ENCODE measurements at places on chromosomes 5 and 9. TPM values are rescaled to one million over a fixed set of nuclear protein-coding genes. Genes with fewer than 3 reads are reported as not detected.

- no peak for DNase-seq
Observed at GRCh38 chr9:7785813-7786212, 13.8 kb downstream of the DMAC1 start.

Gene PCSK1
- total RNA-seq = 0.09 TPM

Gene FOXD4L6
- not detected for total RNA-seq

Gene MSMP
- not detected for total RNA-seq

GRCh38 chr5:112869948-112870347, 8.9 kb downstream of the SRP19 start:
- no peak for DNase-seq

GRCh38 chr9:21681641-21682040, 120.8 kb upstream of the MTAP start:
- no peak for DNase-seq

Gene ANXA2R
- total RNA-seq = 1.5 TPM

Gene RCL1
- 7.2 TPM for total RNA-seq

- no peak for DNase-seq
Observed at GRCh38 chr5:133840168-133840567, 128.3 kb downstream of the C5orf15 start.

Gene ELAVL2
- total RNA-seq = not detected

- no peak for DNase-seq
Observed at GRCh38 chr9:134752471-134753168, 111.0 kb downstream of the COL5A1 start.

GRCh38 chr9:70442328-70442848, 27.9 kb upstream of the KLF9 start:
- DNase-seq = no peak

- DNase-seq = no peak
Observed at GRCh38 chr9:93954434-93955061, 607 bp downstream of the BARX1 start.

Gene WDR38
- not detected for total RNA-seq

- no peak for DNase-seq
Observed at GRCh38 chr5:173301695-173302545, 26.3 kb downstream of the STC2 start.

GRCh38 chr5:29516224-29516623, 1677.3 kb upstream of the CDH6 start:
- no peak for DNase-seq

DNA sequence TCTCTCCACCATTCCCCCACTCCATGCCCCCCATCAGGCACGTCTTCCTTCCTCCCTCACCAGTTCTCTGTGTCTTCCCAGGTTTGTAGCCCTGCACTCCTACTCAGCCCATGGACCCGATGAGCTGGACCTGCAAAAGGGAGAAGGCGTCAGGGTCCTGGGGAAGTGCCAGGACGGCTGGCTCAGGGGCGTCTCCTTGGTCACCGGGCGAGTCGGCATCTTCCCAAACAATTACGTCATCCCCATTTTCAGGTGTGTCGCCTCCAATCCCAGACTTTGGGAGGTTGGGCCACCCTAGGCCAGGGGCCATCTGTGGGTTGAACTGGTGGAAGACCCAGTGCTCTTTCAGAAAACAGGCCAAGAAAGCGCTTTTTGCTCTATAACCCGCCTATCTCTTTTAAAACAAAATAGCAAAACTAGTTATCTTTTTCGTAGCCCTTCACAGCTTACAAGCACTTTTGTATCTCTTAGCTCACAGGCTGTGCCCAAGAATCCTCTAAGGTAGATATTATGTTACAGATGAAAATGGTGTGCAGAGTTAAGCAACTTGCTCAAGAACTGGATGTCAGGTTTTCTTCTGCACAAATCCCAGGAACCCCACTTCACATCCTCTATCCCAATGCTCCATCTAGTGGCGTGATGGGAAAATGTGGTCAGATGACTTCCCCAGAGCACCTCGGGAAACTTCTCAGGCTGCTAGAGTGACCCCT, 56.2 kb downstream of the PLAC8L1 start:
- peak; percentile 27 for DNase-seq

- DNase-seq = peak; percentile 91
Observed at GRCh38 chr9:35489313-35490154, at the start of gene RUSC2. TSS of gene RUSC2 (plus strand) at chr9:35490111. CDS start at chr9:35546522, 56,411 bp downstream.

GRCh38 chr5:131328536-131329285, 64.9 kb downstream of the CDC42SE2 start:
- no peak for DNase-seq

DNA sequence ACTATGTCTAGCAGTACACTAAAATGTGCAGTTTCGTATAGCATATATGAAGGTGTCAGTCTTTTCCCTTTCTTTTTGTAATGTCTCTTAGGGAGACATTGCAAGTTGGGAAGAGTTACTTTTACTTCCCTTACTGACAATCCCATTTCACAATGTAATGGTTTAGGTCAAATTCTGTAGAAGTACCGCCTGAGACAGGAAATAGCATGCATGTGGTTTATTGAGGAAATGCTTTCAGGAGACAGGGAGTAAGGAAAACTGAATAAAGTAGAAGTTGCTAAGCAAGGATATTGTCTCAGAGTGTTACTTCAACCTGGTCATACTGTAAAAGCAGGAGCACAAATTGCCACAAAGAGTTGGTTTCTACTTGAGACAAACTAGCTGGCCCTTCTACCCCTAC, 32.1 kb upstream of the MSANTD3 start:
- no peak for DNase-seq

GRCh38 chr5:94080390-94080789, 339.0 kb upstream of the POU5F2 start:
- no peak for DNase-seq

GRCh38 chr5:145830594-145830993, 4.5 kb downstream of the PRELID2 start:
- no peak for DNase-seq

Gene SOHLH1
- not detected for total RNA-seq

- DNase-seq = no peak
Observed at GRCh38 chr5:3564116-3564515, 31.5 kb upstream of the IRX1 start.

Gene SPATA31D1
- not detected for total RNA-seq

GRCh38 chr5:128538000-128538249, at the start of gene FBN2:
TSS of gene FBN2 (minus strand) at chr5:128538245. CDS start at chr5:128537603, 642 bp downstream.
- no peak for DNase-seq

GRCh38 chr9:6805532-6805931, 47.8 kb downstream of the KDM4C start:
- peak; percentile 44 for DNase-seq

GRCh38 chr5:146761811-146762210, 116.7 kb downstream of the PPP2R2B start:
- no peak for DNase-seq

GRCh38 chr9:89952401-89952800, 347.6 kb downstream of the GADD45G start:
- no peak for DNase-seq

DNA sequence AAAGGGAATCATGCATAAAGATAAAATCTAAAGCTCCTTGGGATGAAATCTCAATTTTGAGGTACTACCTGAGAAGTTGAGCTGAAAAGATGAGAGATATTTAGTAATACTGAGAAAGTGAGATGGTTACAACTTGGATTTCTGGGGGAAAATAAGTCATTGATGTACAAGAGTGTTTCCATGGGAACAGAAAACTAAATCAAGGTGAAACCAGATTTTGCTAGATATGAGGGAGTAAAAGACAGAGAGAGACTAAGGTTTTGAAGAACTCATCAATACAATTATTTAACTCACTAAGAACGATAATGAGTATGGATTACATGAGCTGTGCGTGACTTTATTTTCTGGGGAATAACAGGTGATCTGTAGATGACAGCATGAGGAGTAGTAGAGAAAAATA, 10.2 kb upstream of the ST8SIA4 start:
- DNase-seq = no peak

GRCh38 chr5:61783481-61783880, 451.4 kb downstream of the ZSWIM6 start:
- no peak for DNase-seq

DNA sequence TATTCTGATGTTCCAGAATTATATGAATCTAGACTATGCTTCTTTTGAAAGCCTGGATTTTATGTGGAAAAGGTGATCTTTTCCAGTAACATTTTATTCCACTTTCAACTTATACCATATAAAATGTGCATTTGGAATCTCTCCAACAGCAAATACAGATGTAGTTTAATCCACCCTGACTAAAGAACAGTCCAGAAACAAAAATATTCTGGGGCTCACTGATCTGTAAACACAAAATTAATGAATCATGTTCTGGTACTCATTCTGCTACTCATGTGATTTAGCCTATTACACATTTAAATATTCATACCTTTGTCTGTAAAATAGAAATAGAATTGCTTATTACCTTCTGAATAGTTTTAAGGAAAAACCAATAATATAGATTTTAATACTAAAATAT, 125.8 kb downstream of the ARRDC3 start:
- DNase-seq = no peak

Gene EQTN
- not detected for total RNA-seq

Gene CKMT2
- total RNA-seq = 2,095 TPM

- no peak for DNase-seq
Observed at GRCh38 chr5:32346869-32347268, 34.1 kb upstream of the MTMR12 start.

Gene HK3
- 2.4 TPM for total RNA-seq

Gene PRXL2C
- 19.9 TPM for total RNA-seq

- DNase-seq = no peak
Observed at GRCh38 chr5:524973-525761, 918 bp upstream of the SLC9A3 start.

GRCh38 chr9:100580257-100580656, 2.4 kb downstream of the CAVIN4 start:
- peak; percentile 54 for DNase-seq

- no peak for DNase-seq
Observed at GRCh38 chr5:96288845-96289185, 144.2 kb downstream of the PCSK1 start.

- DNase-seq = no peak
Observed at GRCh38 chr9:129280623-129281271, 102.7 kb upstream of the IER5L start.

DNA sequence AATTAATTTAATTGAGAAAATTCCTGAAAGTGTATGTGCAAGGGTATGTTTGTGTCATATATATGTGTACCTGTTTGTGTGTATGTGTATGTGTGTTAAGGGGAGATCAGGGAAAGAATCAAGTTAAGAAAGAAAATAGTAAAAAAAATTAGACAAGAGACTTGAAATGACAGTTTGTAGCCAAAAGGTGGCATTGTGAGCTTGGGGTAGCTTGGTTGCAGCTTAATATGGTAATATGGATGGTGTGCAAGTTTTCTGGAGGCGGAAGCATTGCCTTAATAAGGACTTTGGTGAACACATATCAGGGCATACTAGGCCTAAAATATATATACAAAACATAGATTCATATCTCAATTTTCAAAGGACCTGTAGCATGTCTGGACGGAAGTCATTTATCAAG, 129.9 kb downstream of the INSYN2B start:
- no peak for DNase-seq
